ENCODE measurements at places on chromosomes 3 and 15.

GRCh38 chr3:141044695-141045641 lies 6.2 kb upstream of the SPSB4 start:
- DNase-seq, result no peak

DNA sequence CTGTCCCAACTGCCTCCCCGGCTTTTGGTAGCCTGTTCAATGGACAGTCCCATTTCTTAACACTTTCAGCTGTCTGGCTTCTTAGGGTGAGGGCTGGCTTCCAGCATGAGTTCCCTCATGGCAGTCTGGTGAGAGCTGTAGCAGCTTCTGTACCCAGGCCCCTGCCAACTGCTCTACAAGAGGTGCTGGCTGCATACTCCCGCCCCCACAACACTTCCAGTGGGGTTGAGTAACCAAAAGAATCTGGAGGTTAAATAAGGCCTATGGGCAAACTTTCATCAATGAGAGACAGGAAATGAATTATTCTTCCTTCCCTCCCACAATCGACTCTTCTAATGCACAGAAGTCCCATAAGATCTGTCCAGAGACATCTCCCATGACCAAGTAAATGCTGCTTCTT lies 145.0 kb downstream of the NEK10 start:
- no peak for DNase-seq

DNA sequence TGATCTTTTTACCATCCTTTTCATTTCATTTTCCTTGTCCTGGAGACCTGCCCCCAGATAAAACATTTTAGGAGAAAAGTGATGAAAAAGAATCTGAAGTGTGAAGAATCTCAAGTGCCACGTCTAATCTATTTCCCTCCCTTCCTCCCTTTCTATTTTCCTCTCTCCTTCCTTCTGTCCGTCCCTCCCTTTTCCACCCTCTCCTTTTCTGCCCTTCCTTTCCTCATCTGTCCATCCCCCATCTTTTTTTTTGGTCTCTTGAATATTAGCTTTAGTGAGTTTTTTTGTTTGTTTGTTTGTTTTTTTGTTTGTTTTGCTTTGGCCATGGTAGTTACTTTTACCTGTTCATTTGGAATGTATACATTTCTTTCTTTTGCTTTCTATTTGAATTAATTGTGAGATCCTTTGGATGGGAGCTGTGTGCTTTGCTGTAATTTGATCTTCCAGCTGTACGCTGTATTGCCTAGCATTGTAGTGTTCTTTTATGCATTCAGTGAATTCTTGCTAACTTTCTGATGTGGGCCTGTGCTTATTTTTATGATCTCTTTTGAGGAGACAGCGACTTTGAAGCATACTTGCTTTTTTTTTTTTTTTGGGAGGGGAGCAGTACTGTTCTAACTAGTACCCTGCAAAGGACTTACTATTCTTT lies 19.2 kb downstream of the CDIN1 start:
- DNase-seq, result no peak

DNA sequence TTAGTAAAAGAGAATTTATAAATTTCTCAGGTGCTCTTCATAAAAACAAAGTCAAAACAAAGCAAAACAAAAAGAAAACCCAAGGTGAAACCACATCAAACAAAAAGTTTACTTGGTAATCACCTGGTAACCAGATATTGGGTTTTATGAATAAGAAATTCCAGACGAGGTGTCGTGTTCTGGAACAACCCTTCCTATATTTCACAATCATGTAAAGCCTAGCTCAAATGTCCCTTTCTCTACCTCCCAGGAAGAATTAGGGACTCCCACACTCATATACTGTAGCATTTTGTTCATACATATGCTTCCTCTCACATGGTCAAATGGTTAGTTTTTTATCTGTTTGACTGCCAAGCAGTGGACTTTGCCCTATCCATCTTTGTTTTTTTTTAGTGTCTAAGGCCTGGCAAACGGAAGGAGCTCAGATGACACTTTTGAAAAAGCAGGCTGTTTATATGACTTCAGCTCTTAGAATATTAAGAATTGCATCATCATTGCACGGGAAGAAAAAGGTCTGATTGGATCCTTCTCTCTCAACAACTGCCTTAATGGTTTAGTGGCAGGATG lies 326.7 kb upstream of the TBL1XR1 start:
- DNase-seq, result no peak

DNA sequence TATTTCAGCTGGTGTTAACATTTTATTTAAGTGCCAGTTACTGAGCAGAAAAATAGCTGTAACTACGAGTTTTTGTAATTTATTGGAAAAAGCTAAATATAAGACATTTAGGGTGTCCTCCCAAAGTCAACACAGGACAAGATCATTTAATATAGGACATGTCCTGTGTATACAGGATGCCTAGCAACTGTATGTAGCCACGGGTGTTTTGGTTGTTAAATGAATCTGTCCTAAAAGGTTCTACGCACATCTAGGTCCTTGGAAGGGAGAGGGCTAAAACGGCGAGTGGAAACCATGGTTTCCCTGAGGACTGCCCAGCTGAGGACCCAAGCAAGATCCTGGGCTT lies 565 bp upstream of the ZNF621 start:
- no peak for DNase-seq

DNA sequence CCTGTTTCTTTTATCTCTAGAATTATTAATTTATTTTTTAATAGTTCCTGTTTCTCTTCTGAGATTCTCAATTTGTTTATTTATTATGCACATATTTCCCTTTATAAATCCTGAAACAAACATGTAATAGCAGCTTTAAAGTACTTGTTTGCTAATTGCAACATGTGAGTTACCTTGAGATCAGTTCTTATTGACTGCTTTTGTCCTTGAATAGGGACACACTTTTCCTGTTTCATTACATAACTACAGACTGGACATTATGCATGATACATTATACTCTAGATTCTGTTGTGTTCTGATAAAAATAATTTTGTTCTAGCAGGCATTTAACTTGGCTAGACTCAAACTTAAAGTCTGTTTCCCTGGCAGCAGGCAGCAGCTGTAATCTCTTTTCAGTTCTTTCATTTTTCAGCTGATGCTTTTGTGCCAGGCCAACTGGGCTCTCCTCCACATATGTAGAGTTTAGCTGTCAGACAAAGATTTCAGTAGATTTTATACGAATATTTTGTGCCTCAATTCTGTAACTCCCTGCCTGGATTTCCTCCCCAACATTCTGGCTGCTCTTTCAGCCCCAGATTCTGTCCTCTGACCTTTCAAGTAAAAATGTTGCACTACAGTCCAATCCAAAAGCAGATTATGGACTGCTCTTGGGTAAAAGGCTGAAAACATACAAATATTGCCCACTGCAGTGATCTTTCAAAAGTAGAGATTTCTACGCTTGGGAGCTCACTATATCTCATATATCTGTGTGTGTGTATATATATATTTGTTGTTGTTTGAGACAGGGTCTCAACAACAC lies 41.9 kb downstream of the PCOLCE2 start:
- no peak for DNase-seq

DNA sequence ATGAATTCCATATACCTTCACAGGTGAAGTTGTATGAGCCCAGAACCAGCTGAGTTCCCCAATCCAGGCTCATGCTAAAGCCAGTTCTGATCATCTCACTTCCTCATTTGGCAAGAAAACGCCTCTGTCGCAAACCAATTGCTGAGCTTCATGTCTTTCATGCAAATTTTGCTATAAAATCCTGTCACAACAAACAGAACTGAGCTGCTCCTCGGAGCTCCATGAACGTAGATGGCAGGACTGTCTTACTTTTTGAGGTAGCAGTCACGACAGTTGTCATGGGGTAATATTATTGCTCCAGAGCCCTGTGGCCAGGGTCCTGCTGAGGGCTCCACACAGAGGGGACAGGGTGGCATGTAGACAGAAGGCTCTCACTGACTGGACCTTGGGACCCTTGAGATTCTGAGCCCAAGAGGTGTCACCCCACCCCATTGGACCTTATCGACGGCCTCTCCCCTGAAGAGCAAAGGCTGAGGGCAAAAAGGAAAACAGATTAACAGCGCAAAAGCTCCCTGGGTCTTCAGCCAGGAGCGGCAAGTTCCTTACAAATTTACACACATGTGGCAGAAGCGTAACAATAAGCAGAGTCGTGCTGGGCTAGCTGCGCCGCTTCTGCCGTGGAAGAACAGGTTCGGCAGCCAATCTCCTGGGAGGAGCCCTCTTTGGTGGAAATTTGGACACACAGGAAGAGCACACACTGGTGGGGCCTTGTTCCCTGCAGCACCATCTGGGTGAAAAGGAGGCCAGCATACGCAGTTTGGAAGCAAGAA lies 249.2 kb downstream of the OPA1 start:
- DNase-seq, result no peak

GRCh38 chr15:82951472-82952157 lies 905 bp downstream of the HOMER2 start:
- no peak for DNase-seq

GRCh38 chr3:122409446-122409845 lies 6.4 kb downstream of the WDR5B start:
- DNase-seq, result no peak

GRCh38 chr3:99191186-99191585 lies 289.7 kb upstream of the DCBLD2 start:
- no peak for DNase-seq

DNA sequence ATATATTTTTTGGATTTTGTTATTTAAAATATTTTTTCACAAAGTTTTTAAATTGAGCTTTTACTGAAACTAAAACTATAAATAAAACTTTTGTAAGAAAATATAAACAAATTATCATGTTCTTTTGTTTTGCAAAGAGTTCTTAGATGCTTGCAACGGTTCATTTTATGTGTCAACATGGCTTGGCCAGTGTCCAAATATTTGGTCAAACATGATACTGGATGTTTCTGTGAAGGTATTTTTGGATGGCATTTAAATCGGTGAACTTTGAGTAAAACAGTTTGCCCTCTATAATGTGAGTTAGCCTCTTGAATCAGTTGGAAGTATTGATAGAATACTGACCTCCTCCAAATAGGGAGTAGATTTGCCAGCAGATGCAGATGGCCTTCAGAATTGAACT lies 612.6 kb upstream of the NECTIN3 start:
- no peak for DNase-seq

DNA sequence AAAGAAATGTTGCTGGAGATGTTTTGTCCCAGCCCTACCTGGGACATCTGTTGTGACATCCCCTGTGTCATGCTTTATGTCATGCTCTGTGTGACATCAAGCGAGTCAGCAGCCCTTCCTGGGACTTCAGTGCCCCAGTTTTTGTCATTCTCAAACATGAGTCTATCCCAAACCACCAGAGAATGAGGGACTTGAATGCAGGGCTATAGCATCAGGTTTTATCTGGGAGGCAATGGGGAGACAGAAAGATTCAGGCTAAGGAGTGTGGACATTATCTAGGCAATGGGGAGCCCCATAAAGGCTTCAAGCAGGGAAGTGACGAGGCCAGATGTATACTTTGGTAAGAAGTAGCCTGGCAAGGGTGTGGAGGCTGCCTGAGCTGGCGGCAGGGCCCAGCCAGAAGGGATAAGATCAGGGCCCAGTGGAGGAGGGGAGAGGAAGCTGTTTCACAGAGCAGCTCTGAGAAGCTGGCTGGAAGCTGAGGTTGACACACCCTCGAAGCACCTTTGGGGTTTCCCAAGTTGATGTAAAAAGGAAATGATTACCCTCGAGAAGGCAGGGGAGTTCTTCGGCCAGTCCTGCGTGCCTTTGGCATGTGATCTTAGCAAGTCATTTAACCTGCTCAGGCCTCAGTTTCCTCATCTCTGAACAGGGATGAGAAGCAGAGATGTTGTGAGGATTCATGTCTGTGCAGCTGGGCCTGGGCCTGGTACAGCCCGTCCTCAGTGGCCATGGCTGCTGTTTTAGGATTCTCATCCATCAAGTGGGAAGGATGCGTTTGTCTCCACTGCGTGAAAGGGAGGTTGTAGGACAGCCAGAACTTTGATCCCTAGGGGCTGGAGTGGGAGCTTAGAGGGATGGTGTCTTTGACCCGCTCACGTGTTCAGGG lies 34.3 kb downstream of the IRAK2 start:
- peak; percentile 37 for DNase-seq

GRCh38 chr15:76809412-76810103 lies 95.6 kb downstream of the SCAPER start:
- no peak for DNase-seq

- no peak for DNase-seq
Observed at GRCh38 chr15:85504749-85505676, 124.6 kb downstream of the AKAP13 start.

DNA sequence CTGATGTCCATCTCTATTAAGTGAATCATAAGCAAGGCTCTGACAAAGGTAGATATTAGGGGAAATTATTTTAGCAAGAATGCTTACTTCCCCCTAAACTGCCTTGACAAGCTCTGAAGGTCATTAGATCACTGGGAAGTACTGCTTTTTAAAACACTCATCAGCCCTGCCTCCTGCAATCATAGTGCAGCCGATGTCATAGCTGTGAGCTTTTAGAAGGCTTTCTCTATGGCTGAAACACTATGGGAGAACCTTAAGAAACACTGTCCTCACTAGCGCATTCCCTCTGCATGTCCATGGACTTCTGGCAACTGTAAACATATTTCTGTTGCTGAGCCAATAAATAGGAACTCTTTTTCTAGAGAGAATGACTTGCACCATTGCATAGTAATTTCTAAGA lies 38.7 kb upstream of the PTPRG start:
- no peak for DNase-seq

Data from activated CD4-positive, CD25-positive, alpha-beta regulatory T cell (primary cell).